ENCODE measurements at places on chromosomes 2 and 18.

GRCh38 chr2:19138264-19138825 lies 220.1 kb downstream of the OSR1 start:
- DNase-seq, result no peak

- DNase-seq, result no peak
These were observed 104.8 kb upstream of the VRK2 start for GRCh38 chr2:57941816-57942215.

- no peak for DNase-seq
These were observed 70.9 kb upstream of the GPC1 start for GRCh38 chr2:240364582-240364960.

GRCh38 chr2:154433010-154433409 lies 265.5 kb upstream of the KCNJ3 start:
- no peak for DNase-seq

All from urothelium cell line (cell line).